ENCODE measurements at places on chromosomes 2 and 18.

- DNase-seq = no peak
Measured at GRCh38 chr2:229713371-229714079, 830 bp downstream of the DNER start.

- DNase-seq = no peak
Measured at GRCh38 chr2:105611333-105611637, 133.4 kb upstream of the NCK2 start.

DNA sequence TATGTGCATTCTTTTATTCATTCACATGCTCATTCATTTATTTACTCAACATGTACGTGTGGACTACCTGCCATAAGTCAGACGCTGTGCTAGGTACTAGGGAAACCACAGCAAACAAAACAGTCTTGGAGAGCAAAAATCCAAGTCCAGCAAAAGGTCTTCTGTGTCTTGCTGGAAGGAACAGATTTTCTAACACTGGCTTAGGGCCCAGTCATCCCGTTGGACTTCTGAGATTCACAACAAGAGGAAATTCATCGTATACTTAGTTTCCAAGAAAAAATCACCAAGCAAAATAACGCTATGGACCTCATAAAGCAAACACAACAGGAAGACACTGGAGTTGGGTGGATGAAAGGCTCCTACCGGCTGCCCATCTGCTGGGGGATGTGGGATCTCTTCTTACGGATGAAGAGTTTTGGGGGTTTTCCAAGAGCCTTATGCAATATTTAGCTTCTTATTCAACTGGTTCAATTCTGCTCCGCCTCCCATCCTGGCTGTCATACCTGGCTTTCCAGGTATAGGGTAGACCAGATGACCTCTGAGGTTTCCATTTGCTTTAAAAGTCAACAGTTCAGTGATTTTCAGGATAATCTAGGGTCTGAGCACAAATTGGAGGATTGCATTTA, 262.7 kb downstream of the HAUS1 start:
- no peak for DNase-seq

DNA sequence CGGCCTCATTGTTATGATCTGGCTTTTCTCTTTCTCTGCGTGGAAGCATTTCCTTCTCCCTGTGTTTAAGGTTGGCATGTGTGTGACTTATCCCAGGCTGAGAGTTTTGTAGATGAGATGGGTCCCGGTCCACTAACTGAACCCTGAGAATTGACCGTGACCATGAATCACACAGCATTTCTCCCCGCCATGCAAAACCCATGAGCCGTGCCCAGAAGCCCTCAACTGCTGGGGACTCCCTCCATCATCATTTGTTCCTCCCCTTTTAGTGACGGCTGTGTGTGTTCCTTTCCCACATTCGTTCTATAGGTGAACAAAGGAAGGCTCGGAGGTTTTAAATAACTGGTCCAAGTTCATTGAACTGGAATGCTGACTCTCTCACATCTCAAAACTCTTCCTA, 30.1 kb upstream of the TXNDC2 start:
- DNase-seq = no peak

DNA sequence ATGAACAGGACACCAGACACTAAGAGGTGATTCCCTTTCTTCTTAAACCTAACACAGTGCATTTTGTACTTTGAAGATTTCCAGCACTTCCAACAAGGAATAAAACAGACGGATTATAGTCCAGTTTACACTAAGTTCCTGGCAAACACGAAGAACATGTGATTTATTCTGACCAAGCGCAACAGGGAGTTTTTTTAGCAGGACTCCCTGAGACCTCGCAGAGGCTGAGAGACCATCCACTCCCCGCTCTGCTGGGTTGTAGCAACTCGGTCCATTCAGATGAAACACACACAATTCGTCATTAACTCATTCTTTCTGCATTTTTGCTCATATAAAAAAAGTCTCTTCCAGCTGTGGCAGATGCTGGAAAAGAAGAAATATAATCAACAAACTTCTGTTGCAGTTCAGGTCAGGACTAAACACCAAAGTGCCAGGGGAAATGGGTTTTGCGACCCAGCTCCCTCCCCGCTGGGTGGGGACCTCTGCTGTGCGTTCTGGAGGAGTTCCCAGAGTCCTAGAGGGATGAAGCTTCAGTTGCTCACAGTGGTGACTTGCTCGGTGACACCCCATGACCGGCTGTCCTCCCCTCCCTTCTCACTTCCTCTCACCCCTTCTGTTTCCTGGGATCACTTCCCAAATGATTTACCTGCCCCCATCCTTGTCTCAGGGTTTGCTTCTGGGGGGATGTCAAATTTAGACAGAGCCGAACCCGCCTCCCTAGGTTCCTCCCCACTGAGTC, 52.5 kb downstream of the KCNF1 start:
- no peak for DNase-seq

Data from fibroblast of skin of back (primary cell).